ENCODE measurements at places on chromosomes 6 and 20. TPM values are rescaled to one million over a fixed set of nuclear protein-coding genes. Genes with fewer than 3 reads are reported as not detected.

DNA sequence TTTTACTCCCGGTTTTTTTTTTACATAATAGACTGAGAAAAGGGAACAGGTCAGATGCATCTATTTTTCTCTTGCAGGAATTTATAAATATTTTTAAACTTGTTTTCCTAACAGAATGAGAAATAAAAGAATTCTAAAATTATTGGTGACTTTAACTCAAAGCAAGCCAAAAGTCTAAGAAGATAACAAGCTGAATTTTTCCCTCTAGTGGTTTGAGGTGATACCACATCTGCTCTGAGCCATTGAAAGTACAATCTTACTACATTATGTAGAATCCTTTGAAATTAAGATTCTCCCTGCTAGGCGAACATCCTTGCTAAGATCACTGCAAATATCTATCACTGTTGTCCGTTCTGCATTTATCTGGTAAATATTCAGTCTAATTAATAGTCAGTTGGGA, 10.7 kb upstream of the STMND1 start:
- no peak for DNase-seq

GRCh38 chr6:80618953-80619352, 512.5 kb downstream of the BCKDHB start:
- peak; percentile 66 for DNase-seq

DNA sequence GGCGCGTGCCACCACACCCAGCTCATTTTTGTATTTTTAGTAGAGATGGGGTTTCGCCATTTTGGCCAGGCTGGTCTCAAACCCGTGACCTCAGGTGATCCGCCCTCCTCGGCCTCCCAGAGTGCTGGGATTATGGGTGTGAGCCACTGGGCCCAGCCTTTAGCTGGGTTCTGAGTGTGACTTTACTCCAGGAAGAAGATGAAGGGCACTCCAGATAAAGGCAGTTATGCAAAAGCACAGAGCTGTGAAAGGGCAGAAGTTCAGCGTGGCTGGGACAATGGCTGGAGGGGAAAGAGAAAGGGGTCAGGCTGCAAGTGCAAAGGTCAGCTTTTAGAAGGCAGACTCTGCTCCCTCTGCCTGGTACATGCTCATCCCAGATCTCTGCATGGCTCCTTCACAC, 39.7 kb downstream of the MAP3K5 start:
- no peak for DNase-seq

Gene GATA5
- not detected for total RNA-seq

- DNase-seq = no peak
These were observed 41.3 kb upstream of the ZMYND8 start for GRCh38 chr20:47397652-47398301.

- no peak for DNase-seq
These were observed 11.2 kb upstream of the NCOA5 start for GRCh38 chr20:46100988-46101387.

DNA sequence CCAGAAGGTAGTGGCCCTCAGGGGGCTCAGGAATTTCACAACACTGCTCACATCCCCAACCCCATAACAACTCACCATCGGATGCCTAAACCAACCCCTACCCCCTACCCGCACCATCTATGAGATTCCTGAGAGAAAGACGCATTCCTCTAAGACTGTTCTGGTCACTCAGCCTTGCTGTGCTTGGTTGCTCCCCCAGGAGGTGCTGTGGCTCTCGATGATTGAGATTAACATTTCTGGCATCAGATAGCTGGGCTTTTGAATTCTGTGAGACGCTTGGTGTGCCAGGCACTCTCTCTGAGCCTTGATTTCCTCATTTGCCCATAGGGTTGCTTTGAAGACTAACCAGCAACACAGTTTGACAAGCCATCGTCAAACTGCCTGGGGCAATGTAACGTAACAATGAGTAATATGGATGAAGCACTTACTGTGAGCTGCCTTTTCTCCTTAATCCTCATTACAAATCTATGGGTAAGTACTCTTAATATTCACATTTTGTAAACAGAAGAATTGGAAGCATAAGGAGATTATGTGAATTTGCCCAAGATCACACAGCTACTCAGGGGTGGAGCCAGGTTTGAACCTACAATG, 978 bp downstream of the WFDC6 start:
- DNase-seq = peak; percentile 90

Gene CDKN1A
- total RNA-seq = 687 TPM

Gene SPATA25
- 1.2 TPM for total RNA-seq

DNA sequence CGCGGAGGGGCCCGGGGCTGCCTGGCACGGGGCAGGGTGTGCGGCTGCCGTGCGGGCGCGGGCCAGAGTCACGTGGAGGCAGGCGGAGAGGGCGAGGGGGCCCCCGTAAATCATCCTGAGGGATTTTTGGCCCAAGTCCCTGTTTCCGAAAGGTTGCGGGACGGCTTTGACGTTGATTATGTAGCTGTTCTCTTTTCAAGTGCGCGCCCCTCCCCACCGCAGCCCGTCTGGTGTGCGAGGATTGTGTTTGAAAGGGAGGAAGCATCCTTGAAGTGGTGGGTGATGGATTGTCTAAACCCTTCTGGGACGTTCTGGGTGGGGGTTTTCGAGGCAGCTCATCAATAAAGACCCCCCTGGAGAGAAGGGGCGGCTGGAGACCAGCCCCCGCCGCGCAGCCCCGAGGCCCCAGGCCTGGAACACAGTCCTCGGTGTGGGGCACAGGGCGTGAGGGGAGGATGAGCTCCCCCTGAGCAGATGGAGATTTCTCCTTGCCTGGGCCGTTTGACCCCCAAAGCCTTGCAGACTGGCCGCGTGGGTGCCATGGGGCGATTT, 7.0 kb upstream of the FOXF2 start:
- no peak for DNase-seq

DNA sequence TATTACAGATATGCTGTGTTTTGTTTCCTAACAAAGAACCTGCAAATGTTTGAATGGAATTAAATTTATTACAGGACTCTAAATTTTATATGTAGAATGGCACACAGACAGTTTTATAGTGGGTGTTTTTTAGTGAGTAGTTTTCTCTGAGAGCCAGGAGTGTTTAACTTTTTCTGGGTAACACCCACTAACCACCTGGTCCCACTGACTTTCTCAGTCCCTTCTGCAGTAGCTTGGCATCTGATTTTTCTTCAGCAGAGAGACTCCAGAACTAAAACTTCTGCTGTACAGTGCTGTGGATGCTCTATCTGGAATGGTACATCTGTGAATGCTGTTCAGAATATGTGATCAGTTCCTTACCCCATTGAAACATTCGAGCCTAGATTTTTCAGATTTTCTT, 6.3 kb downstream of the YWHAB start:
- no peak for DNase-seq

Measured in mammary epithelial cell (primary cell).